BJ (cell line): ENCODE measurements at places on chromosomes 7 and 10. TPM values are rescaled to one million over a fixed set of nuclear protein-coding genes. Genes with fewer than 3 reads are reported as not detected.

- DNase-seq: no peak
Measured at GRCh38 chr10:33164060-33164709, 170.3 kb downstream of the NRP1 start.

The CCDC7 gene
- polyA plus RNA-seq: 0.52 and 1.1 TPM in 2 replicates

The ANXA11 gene
- polyA plus RNA-seq: 210 and 239 TPM in 2 replicates

GRCh38 chr7:110061387-110061786 lies 1029.5 kb upstream of the LRRN3 start:
- no peak for DNase-seq

The TPK1 gene
- 1.2 and 1.5 TPM in 2 replicates for polyA plus RNA-seq
